ENCODE measurements at places on chromosomes 6 and 20.

DNA sequence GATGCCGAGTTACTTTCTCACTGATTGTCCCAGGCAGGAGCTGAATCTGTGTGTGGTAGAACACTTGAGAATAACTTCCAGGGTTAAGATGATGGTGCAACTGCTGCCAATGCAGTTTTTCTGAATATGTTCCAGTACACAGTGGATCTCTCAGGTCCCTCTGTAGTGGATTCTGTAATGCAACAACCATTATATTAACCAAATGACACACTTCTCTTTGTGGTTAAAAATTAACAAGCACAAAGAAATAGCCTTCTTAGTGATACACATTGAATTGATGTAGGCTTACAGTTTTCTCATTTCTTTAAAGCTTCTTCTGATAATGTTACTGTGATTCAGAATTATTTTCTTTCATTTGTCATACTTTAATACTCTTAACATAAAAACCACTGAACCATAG is 383.8 kb downstream of the ADGRB3 start:
- DNase-seq, result no peak

DNA sequence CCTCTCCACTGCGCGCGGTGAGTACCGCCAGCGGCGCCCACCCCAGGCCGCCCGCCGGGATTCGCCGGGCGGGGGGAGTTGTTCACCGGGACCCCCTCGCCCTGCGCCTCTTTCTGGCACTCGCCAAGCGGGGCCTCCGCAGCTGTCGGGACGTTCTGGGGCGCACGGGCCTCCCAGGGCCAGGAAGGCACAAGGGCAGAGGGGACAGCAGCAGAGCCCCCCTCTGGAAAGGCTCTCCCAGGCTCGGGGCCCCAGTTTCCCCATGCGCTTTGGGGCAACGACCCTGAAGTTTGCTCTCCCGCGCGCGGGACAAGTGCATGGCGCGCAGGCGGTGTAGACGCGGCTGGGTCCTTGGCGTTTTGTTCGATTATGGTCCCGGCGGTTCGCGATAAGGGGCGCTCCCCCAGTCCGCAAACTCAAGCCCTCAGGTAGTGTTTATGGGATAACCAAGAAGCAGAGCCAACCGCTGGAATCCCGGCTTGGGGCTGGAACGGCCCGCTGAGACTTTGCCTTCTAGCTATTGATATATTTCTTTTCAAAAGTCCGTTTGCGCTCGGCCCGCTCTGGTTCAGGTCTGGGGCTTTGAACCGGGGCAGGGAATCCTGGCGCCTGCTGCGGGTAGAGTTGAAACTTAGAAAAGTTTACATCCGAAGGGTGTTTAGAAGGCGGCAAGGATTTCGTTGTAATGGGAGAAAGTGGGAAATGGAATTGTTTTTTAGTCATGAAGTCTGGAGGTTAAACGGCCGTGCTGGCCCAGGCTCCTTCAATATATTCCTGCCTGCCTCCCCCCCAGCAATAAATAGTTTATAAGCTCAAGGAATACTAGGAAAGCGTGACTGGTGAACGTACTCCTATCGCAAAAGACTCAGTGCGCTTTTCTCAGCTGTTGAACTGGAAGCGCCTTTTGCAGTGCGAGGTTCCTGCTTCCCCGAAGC is 595 bp downstream of the EYA2 start:
- DNase-seq, result no peak

GRCh38 chr20:64099086-64099786 is 8.1 kb downstream of the NPBWR2 start:
- DNase-seq, result no peak

- no peak for DNase-seq
Measured at GRCh38 chr6:29945281-29945820, 3.0 kb downstream of the HLA-A start.

DNA sequence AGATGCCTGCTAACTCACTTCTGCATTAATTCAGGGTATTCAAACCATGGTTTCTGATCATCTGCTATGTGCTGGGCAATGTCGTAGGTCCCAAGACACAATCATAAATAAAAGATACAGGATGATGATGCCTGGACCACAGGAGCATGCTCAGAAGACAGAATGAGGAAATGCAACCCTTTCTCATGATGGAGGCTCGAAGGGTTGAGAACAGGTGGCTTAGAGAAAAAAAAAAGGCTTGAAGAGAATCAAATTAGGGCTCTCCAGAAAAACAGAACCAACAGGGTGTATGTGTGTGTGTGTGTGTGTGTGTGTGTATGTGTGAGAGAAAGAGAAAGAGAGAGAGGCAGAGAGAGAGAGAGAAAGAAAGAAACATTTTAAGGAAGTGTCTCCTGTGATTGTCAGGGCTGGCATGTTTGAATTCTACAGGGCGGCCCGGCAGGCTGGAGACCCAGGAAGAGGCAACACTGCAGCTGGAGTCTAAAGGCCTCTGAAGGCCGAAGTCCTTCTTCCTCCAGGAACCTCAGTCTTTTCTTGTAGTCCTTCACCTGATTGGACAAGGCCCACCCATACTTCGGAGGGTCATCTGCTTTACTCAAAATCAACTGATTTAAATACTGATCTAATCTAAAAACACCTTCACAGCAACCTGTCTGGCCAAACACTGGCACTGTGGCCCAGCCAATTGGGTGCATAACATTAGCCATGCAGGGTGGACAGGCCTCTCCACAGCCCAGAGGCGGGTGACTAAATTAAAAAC is 143.8 kb downstream of the ERMARD start:
- no peak for DNase-seq

GRCh38 chr6:83270971-83271719 is 78.0 kb downstream of the RWDD2A start:
- peak; percentile 70 for DNase-seq

DNA sequence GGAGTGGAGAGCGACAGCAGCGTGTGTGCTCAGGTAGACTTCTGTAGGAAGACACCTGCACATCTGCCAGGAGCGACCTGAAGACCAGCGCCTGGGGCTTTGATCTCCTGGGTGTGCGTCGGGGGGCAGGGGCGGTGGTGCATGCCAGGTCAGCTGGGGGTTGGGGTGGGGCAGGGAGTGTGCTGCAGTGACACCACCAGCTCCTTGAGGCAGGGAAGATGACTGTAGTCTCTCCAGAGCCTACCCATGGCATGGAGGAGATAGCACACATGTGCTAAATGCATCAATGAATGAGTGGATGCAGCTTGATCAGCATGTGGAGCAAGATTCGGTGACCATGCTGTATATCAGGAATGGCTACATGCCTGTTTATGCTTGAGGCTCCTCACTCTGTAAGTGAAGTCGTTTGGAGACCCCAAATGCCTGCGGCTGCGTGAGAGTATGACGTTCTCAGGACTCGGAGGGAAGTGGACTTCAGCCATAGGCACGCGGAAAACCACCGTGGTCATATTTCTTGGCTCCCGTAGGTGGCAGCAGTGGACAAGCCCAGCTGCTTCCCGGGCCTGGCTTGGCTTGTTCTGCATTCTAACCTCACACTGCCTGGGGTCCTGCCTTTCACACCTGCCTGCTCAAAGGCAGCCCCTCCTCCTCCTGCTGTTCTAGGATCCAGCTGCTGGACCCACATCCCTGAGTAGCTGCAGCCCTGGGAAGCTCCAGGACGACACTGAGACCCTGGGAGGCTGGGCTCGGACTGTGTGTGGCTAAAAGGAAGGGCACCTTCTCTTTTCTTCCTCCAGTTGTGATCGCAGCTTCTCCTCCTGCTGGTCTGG is 39.4 kb upstream of the KCNK16 start:
- peak; percentile 27 for DNase-seq

- no peak for DNase-seq
Measured at GRCh38 chr20:51412333-51412871, 130.1 kb downstream of the NFATC2 start.

DNA sequence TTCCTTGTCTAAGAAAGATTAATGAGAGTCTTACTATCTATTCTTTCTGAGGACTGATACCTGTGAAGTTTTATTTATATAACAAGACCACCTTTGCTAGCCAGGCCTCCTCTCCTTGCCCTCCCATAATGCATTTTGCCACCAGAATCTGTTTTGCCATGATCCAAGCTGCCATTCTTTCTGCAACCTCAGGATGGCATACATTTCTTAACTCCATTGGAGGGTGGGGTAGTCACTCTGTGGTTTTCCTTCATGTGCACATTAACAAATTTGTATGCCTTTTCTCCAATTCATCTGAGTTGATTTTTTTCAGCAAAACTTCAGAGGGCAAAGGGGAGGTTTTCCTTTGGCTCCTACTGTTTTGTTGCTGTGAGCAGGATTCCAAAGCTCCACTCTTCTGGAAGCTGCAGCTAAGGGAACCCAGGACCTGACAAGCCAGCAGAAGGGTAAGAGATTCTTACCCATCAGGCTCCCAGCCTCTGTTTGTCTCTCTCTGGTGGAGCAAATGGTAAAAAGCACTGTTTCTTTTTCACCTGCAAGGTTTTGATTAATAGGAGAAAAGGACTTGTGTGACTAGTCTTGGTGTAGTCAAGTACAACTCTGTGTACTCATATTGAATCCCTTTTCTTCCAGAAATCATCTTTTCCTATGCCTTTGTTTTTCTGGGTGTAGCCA is 26.2 kb upstream of the ENPP4 start:
- DNase-seq, result no peak

DNA sequence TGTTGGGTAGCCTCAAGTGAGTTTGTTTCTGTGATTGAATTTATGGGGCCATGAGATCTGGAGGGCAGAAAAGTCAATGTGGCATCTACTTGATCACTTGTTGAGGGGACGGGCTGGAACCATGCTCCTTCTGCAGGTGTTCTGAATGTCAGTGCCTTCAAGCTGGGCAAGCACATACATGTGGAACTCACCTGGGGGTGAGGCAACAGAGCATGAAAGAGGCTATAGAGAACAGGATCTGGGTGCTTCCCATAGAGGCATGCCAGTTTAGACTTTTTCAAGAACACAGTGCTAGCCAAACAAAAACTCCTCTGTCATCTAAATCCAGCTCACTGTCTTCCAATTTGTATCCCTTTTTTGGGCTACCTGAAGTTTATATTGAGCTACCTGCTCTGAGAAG is 77.8 kb upstream of the SLC35B3 start:
- no peak for DNase-seq

- DNase-seq, result no peak
Measured at GRCh38 chr6:15427331-15428070, 181.6 kb downstream of the JARID2 start.

GRCh38 chr6:21134356-21134755 is 459.2 kb upstream of the SOX4 start:
- no peak for DNase-seq

DNA sequence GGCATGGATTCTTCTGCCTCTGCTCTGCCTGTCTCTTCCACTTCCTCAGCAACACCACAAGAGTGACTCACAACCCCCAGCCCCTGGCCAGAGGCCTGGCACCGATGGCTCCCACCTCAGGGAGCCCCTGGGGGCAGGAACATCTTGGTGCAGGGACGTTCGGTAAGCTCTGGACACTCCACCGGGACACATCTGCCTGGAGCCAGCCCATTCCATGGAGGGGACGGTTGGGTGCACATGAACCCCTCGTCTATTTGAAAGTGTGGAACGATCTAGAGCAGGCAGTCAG is 246.5 kb downstream of the ERMARD start:
- no peak for DNase-seq

GRCh38 chr6:2753110-2753489 is 2.4 kb upstream of the MYLK4 start:
- DNase-seq, result no peak

- no peak for DNase-seq
Measured at GRCh38 chr6:25384967-25385366, 105.8 kb downstream of the CARMIL1 start.

- DNase-seq, result no peak
Measured at GRCh38 chr20:33351696-33352095, 49.6 kb downstream of the CDK5RAP1 start.

- DNase-seq, result no peak
Measured at GRCh38 chr6:88562353-88563276, 396.5 kb upstream of the CNR1 start.

DNA sequence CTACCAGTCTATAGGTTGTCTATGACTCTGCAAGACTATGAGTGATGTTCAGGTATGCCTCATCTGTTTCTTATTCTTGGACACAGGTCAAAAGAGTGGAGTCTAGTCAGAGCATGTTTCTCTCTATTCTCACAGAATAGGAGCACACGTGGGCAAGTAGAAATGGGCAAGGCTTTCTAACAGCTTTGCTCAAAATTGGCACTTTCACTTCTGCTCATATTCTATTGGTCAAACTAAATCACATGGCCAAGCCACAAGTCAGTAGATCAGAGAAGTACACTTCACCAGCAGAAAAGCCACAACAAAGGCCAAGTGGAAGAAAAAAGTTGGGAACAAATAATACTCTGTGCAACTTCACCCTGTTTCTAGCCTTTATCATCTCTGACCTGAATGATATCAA is 354.5 kb upstream of the SYNCRIP start:
- DNase-seq, result no peak

DNA sequence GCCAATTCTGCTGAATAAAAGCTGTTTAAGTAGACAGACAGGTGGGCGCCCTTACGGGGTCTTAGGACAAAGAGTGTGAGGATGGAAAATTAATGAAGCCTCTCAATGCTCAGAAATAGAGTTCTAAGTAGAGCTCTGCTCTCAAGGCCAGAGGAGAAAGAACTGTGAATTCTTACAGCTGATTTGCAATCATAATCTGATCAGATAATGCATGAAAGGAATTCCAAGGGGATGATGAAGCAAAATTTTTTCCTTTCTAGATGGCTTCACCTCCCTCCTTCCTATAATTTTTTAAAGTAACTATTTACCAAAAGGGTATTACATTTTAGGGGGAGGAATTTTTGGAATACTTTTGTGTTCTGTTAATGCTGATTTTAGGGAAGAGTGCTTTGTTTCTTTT is 308.1 kb upstream of the HS3ST5 start:
- DNase-seq, result no peak

GRCh38 chr6:99119109-99120031 is 171.6 kb upstream of the FBXL4 start:
- DNase-seq, result peak; percentile 5

GRCh38 chr20:59682603-59683002 is 78.3 kb downstream of the PHACTR3 start:
- DNase-seq, result no peak

GRCh38 chr20:61354901-61355495 is 102.9 kb downstream of the CDH4 start:
- no peak for DNase-seq

DNA sequence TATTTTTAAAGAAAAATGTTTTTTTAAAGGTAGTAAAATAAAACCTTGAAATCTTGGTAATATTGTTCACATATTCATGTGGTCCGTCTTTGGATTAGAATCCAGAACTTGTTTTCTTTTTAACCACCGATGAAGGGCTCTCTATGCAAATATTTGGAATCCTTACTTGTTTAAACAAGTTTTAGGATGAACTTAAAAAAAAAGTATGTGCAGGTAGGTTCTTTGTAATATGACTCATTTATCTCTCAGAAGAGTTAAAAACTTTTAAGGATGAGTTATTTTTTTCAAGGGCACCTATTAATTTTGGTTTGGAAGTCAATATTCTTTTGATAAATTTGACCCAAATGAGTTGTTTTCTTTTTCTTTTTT is 8.9 kb downstream of the DSP start:
- no peak for DNase-seq
